ENCODE measurements at places on chromosomes 7 and 10.

GRCh38 chr7:30303312-30304039 lies 19.1 kb downstream of the ZNRF2 start:
- no peak for DNase-seq

DNA sequence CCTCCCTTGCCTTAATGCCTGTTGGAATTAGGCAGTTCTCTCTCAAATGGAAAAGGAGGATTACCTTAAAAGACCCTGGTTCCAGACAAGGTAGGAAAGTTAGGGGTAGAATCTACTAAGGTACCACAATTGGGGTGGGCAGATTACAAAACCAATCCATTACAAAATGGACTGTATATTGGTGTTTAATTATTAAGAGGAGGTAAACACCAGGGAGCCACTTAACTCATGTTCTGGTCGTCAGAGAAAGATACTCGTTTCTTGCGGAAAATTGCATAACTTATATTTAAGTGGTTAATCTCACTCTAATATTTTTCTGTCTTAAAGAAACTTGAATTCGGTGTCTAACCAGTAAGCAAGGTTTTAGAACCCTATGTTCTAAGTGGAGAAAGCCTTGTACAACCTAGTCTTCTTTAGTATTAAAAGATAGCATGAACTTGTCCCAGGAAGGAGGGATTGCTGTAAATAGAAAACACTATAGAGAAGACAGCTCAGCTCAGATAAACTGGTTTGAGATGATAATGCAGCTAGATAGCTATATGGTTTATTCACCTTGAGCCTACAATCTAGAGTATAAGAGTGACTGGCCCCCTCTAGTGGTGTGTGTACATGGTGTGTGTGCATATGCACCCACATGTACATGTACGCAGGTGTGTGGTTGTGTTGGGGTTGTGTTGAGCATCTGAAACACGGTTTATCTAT lies 58.0 kb upstream of the STRIP2 start:
- DNase-seq, result peak; percentile 20

- no peak for DNase-seq
Measured at GRCh38 chr7:33868166-33868565, 37.2 kb upstream of the BMPER start.

DNA sequence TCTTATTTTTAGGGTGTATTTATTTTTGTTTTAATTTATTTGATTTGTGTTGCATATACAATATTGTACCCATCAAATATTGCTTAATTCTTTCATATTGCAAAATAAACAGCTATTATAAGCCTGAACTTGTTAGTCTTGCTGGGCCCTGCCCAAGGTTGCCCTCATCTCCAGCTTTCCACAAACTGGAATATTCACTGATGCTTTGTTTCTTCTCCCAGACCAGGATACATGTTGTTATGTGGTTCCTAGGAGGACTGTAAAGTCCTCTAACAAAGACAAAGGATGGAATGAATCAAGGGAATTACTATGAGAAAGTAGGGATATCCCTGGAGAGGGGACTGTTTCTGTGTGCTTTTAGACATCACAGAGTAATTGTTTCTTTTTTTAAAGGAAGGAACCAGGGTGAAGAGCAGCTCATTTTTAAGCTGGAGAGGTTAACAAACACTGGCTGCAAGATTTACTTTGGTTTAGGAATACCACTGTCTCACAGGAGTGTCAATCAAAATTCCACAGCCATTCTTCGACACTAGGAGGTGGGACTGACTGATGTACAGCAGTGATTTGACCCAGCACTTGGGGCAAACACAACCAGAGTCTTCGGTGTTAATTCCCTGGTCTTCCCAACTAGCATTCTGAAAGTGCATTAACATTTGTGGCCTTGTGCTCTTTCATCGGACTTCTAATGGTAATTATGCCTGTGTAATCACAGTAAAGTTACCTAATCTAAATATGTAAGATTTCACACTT lies 14.8 kb upstream of the CD36 start:
- DNase-seq, result no peak

DNA sequence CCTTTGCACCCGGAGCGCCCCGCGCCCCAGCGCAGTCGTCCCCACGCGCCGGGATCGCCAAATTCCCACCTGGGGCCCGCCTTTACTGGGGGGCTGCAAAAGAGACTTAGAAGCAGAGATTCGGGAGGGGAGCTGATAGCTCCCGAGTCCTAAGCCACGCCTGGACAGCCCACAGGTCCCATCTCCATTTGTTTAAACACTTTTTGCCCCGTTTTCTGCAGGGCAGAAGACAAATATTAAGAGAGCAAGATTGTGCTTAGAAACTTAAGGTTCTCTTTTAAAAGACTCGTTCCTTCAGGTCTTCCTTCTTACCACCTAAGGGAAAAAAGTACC lies 299.1 kb upstream of the NFE2L3 start:
- no peak for DNase-seq

DNA sequence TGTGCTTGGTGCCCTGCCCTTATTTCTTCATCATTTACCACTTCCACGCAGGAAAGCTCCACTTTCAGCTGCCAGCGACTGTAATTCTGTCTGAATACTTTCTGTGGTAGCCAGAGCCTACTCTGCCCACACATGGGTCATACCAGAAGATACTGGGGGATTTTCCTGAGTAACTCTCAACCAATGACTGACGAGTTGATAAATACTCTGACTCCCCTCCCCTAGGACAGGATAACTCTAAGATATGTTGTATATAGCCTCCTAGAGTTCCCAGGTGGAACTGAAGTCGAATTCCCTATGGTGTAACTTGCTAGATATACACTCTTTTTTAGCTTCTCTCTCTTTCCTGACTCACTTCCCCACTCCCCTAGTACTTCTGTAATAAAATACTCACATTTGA lies 29.8 kb downstream of the SEM1 start:
- DNase-seq, result no peak

GRCh38 chr7:135981958-135982646 lies 4.9 kb upstream of the MTPN start:
- DNase-seq, result no peak
